Activated naive CD8-positive, alpha-beta T cell treated with anti-CD3 and anti-CD28 coated beads for 36 hours (primary cell): ENCODE measurements at places on chromosomes 1 and 21. TPM values are rescaled to one million over a fixed set of nuclear protein-coding genes. Genes with fewer than 3 reads are reported as not detected.

ZSWIM5 gene
- total RNA-seq: 0.37 TPM

WNT4 gene
- not detected for total RNA-seq

PEF1 gene
- 61.4 TPM for total RNA-seq

- no peak for DNase-seq
These were observed 94.0 kb downstream of the HMGB4 start for GRCh38 chr1:33957854-33958253.

- DNase-seq: no peak
These were observed 25.8 kb upstream of the RUNX3 start for GRCh38 chr1:24955779-24956365.

- no peak for DNase-seq
These were observed 149.4 kb upstream of the CAMK1G start for GRCh38 chr1:209434066-209434465.

DNA sequence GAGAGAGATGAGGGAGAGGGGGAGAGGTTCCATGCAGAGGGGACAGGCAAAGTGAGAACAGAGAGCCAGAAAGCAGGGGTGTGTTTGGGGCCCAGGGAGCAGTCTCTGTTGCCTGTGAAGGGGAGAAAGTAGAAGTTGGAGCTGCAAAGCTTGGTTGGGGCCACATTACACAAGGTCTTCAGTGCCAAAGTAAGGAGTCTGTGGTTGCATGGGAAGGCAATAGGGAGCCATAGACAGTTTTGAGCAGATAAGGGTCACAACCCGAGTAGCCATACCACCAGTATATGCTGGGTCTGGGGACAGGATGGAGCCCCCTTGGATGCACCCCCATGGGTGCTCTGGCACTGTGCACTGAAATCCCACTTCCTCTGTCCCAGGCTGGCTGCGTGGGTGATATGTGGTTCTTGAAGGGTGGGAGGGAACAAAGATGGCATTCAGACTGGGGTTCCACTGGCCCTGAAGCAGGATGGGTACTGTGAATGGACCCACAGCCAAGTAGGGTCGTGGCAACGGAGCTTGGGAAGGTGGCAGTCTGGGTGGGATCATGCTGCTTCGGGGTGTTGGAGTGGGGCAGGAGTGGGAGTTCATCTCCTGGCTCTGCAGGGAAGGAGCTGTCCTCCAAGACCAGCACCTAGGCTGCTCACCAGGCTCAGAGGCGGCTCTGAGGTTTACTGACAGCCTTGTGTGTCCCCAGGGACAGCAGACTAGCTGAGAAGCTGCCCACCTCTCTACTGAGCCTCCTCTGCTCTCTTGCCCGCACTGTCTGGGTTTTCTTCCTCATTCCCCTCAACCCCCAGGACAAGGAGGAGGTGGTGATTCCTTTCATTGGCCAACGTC, 12.1 kb downstream of the DRAXIN start:
- DNase-seq: no peak

ENO1 gene
- total RNA-seq: 3,761 TPM

LAX1 gene
- total RNA-seq: 30.1 TPM

NECTIN4 gene
- 0.16 TPM for total RNA-seq

CA14 gene
- total RNA-seq: not detected

LIPI gene
- total RNA-seq: not detected

DNA sequence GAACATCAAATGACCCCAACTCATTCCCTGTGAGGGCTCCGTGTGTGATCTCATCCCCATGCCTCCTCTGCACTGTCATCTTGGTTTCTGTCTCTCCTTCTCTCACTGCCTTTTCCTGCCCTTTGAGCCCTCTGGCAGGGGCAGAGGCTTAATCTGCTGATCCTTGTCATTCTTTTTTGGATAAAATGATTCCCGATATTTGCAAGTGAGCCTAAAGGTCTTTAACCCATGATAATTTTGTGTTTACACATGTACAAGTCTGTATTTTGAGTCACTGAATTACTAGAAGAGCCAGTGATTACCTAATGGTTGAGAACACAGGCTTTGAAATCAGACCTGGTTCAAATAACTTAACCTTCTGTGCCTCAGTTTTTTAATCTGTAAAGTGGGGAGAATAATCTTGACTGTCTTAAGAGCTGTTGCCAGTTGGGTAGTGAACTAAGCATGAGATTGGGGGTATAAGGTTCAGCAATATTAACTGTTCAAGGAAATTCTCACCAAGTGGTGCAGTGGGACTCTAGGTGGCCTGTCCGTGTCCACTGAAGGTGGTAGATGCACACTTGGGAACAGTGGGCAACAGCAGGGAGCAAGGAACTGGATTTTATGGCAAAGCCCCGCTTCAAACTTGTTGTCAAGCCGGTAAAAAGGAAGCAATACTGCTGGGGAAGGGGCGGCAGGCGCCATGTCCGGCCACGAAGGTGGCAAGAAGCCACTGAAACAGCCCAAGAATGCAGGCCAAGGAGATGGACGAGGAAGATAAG, 1.6 kb downstream of the ECHDC2 start:
- no peak for DNase-seq

SMIM11 gene
- total RNA-seq: 38.9 TPM

GRCh38 chr21:41678016-41678923, 88.6 kb downstream of the RIPK4 start:
- no peak for DNase-seq

PADI3 gene
- total RNA-seq: not detected

DNA sequence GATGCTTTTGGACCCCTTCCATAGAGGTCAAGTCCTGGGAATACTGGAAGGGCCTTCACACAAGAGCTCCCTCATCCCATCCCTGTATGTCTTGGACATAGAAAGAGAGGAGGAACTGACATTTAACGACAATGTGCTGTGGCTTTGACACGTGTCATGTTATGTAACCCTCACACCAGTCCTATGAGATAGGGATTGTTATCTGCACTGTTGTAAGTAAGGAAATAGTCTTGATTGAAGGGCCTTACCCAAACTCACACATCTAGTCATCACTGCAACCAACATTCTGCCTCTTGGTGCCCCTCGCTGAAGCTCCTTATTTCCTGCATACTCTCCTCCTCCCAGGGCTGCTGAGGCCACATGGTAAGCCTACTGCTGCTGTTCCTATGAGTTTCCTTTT, 63.7 kb upstream of the ANGPTL1 start:
- no peak for DNase-seq

COA7 gene
- total RNA-seq: 35.7 TPM

NTRK1 gene
- 4.0 TPM for total RNA-seq

CD1B gene
- not detected for total RNA-seq

GOLT1A gene
- total RNA-seq: 0.33 TPM

DNA sequence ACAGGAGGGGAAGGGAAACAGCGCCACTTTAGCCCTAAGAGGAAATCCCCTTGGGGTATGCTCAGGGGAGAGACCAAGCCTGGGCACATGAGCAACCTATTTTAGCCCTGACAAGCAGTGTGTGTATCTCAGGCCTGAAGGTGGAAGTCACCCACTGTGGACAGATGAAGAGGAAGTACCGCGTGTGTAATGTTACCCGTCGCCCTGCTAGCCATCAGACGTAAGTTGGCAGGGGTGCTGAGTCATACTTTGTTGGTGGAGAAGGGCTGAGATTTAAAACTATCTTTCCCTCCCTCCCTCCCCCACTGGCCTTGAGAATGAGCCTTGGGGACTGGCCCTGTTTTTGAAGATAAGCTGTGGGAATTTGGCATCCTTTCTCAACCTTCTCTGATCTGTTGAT, 11.2 kb downstream of the AGO1 start:
- no peak for DNase-seq

- no peak for DNase-seq
These were observed 586.1 kb upstream of the ZP4 start for GRCh38 chr1:238476841-238477240.

DNA sequence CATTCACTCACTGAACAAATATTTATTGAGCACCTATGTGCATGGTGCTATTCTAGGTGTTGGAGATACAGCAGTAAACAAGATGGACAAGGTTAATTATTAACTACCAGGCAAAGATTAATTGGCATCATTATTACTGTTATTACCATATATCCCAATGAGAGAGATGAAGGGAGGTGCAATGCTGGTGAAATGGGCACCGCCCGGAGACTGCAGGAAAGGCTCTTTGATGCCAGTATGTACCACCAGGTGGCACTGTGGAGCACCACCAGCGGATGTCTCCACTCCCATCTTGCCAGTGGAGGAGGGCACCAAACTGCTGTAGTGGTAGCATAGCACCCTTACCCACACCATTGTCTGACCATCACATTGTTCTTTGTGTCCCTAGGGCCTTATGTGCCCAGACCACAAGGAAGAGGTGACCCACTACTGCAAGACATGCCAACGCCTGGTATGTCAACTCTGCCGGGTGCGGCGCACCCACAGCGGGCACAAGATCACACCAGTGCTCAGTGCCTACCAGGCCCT, 3.0 kb downstream of the TRIM46 start:
- peak; percentile 81 for DNase-seq

GRCh38 chr1:57672346-57673140, 248.7 kb upstream of the DAB1 start:
- no peak for DNase-seq

- DNase-seq: no peak
These were observed 594.6 kb upstream of the ZP4 start for GRCh38 chr1:238485057-238485911.

DNA sequence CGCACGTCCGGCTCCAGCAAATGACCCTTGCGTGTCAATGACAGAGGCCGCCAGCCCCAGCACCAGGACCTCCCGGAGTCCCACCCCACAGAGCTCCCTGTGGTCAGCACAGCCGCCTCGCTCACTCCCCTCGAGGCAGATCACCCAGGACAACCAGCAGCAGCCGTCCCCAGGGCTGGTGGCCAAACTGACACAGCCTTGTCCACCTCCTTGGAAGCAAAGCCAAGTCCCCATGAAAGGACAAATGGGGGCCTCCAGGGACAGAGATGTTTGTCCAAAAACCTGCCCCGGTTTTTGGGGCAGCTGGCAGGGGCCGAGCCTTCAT, 2.1 kb downstream of the KRTAP10-10 start:
- DNase-seq: no peak

- DNase-seq: no peak
These were observed 182.9 kb downstream of the PRDM16 start for GRCh38 chr1:3251807-3252428.

ADAMTS1 gene
- 0.06 TPM for total RNA-seq

TP73 gene
- 0.58 TPM for total RNA-seq

GRCh38 chr1:210678306-210678705, 349.6 kb downstream of the HHAT start:
- no peak for DNase-seq

- DNase-seq: no peak
These were observed 1.1 kb downstream of the GNG4 start for GRCh38 chr1:235648407-235648907.
